Small intestine (tissue), 16 donors: ENCODE measurements at places on chromosomes 7 and 10.
A peak's percentile ranks its signal among the peaks of the same experiment; 100 is the strongest.

GRCh38 chr7:25565949-25566348 is 337.7 kb upstream of the NPVF start:
- peak; percentile 65 for DNase-seq

GRCh38 chr10:13338390-13339110 is 9.5 kb downstream of the SEPHS1 start:
- DNase-seq = no peak

GRCh38 chr7:1229202-1229947 is 3.3 kb upstream of the UNCX start:
- DNase-seq = no peak

GRCh38 chr7:29138588-29138987 is 7.7 kb downstream of the CPVL start:
- DNase-seq = no peak

DNA sequence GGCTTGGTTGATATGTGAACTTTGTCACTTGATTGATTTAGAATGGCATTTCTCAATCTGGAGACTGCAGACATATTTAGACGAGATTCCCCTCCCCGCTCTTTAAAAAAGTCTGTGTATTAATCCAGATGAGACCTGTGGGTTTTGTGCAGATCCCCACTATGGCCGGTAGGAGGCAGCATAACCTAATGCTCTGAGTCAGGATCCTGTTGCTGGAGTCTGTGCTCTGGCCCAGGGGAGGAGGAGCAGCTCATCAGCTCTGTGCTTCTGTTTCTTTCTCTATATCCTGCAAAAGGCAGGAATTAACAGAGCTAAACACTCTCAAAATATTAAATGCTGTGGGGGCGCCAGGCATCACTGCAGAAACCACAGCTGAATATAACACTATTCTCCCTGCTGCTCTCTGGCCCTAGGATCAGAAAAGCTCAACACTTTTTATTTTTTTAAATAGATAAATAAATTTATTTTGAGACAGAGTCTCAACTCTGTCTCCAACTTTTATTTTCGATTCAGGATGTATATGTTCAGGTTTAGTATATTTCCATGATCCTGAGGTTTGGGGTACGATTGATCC is 23.9 kb upstream of the SEPHS1 start:
- DNase-seq = peak; percentile 89

DNA sequence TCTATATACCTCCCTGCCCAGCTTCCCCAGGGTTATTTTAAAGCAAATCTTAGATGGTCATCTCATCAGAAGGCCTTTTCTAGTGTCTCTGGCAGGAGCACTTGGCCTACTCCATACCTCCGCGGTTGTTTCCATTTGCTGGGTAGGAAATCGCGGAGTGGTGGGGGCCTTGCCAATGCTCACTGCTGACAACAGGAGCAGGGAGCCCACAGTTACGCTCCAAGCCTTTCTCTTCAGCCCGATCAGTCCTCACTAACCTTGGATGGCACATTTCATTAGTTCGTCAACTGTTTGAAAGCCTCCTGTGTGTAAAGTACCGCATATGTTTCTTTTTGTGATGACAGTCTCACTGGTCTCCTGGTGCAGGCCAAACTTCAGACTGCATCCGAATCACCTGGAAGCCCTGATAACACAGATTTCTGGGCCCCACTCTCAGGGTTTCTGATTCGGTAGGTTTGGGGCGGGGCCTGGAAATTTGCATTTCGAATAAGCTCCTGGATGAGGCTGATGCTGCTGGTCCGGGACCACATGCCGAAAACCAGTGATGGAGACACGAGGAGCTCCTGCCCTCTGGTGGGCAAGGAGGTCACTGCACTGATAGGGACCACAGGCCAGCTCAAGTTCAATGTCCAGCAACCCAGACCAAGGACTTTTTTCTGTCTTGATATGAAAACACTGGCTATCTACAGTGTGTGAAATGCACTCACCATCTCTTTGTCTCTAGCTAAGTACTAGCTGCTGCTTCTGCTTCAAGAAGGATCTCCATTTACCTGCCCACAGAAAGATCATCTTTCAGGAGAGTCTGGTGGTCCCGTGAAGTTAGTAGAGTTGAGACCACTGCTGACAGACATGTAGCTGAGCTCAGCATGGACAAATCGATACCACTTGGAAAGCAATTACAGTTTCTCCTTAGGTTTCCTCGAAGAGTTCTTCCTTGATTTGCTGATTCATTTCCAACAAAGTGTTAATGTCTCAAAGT is 14.0 kb downstream of the LRGUK start:
- DNase-seq = peak; percentile 50

DNA sequence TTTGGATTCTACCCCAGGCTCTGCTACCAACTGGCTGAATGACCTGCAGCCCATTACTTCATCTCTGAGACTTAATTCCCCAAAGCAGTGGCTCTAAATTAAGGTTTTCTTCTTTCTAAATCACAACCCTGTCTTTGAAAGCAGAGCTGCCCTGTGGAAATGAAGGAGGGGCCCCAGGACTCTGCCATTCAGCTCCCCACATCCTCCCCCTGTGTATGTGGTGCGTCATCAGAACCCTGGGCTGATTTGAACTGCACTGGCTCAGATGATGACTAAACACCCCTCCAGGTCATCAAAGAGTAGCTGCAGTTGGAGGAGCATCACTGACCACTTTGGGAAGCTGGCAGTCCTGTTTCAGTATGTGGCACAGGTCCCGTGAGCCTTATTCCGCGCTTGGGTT is 46.6 kb downstream of the BPGM start:
- no peak for DNase-seq

GRCh38 chr7:134783294-134784069 is 4.0 kb downstream of the CALD1 start:
- no peak for DNase-seq

- DNase-seq = no peak
These were observed 99.6 kb upstream of the GLCCI1 start for GRCh38 chr7:7869036-7869435.

GRCh38 chr10:29482591-29483431 is 152.0 kb downstream of the SVIL start:
- DNase-seq = no peak

DNA sequence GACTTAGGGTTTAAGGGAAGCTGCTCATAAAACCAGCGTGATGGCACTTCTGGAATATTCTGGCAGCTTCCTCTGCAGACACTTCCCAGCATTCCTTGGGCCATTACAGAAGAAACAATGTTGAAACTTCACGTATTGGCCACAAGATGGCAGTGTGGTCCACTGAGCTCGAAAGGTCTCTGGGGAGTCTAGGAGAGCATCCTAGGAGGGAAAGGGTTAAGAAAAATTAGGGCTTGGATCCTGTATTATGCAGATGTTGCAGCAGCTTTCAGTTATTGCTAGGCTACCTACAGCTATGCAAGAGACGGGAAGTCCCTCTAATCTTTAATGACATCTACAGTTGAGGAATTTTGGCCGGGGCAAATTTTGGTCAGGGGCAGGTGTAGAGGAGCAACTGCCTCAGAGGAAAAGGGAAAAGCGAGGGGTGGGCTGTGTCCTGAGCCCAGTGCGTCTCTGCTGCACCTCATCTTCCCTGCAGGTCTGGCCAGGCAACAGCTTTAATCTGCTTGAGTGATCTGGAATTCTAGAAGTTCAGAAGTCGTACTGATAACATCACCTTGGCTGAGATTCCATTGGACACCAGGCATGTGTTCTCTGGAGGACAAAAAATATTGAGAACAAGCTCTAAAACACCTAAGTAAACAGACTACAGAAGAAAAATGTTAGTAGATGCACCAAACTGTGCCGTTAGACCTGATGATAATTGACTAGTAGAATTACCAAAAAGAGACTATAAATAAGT is 220.8 kb upstream of the PRSS58 start:
- peak; percentile 59 for DNase-seq

GRCh38 chr7:54069843-54070242 is 472.3 kb upstream of the VSTM2A start:
- DNase-seq = no peak

- no peak for DNase-seq
These were observed 2.5 kb downstream of the PALD1 start for GRCh38 chr10:70481105-70481504.

GRCh38 chr7:4808026-4808425 is 32.6 kb downstream of the AP5Z1 start:
- DNase-seq = no peak

DNA sequence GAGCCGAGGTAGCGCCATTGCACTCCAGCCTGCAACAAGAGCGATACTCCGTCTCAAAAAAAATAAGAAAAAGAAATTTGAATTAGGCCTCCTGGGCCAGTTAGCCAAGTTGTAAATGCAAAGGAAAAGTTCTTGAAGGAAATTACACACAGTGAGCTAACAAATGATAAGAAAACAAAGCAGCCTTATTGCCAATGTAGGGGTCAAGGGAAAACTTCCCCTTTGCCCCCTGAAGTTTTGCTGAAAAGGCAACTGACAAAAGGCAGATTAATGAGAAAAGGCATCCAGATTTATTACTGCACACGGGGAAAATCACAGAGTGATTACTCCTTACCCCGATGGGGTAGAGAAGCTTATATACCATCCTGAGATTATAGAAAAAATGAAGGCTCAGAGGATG is 70.3 kb downstream of the PAPSS2 start:
- DNase-seq = no peak

- DNase-seq = no peak
These were observed 19.7 kb upstream of the RHOBTB1 start for GRCh38 chr10:60963441-60964256.

DNA sequence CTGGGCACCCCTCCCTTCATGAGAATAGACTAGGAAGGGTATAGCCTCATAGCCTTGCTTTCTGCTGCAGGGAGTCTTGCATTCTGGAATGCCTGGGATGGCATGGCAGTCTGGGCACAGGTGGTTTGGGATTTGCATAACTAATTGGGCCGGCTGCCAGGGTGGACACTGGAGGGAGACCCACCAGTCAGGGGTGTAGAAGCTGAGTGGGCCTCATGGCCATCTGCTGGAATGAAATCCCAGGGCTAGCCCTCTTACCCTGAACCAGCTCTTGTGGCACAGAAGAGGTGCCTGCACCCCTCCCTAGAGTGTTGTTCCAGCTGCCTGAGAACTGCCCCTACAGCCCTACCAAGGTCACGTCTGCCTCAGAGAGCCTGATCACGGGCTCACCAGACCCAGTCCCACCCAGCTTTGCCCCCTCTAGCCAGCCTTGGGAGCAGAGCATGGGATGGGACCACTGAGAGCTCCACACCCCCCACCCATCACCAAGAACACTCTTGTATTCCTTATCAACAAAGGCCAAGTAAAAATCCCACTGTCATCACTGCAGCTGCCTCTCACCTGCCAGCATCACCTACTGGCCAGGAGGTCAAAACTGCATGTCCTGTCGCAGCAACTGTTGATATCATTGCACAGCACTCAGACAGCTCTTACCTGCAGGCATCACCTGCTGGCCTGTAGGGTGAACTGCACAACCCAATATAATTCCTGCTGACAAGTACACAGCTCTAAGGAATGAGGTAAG is 148.9 kb downstream of the ZEB1 start:
- DNase-seq = peak; percentile 13

GRCh38 chr7:98733036-98733435 is 116.0 kb downstream of the NPTX2 start:
- DNase-seq = no peak

GRCh38 chr10:79088176-79088575 is 19.4 kb downstream of the ZMIZ1 start:
- peak; percentile 24 for DNase-seq

GRCh38 chr7:20557116-20557515 is 58.4 kb upstream of the ABCB5 start:
- no peak for DNase-seq

GRCh38 chr7:46133072-46133471 is 212.0 kb upstream of the IGFBP3 start:
- no peak for DNase-seq

- peak; percentile 31 for DNase-seq
These were observed 134.1 kb upstream of the GDF10 start for GRCh38 chr10:47165711-47166404.

DNA sequence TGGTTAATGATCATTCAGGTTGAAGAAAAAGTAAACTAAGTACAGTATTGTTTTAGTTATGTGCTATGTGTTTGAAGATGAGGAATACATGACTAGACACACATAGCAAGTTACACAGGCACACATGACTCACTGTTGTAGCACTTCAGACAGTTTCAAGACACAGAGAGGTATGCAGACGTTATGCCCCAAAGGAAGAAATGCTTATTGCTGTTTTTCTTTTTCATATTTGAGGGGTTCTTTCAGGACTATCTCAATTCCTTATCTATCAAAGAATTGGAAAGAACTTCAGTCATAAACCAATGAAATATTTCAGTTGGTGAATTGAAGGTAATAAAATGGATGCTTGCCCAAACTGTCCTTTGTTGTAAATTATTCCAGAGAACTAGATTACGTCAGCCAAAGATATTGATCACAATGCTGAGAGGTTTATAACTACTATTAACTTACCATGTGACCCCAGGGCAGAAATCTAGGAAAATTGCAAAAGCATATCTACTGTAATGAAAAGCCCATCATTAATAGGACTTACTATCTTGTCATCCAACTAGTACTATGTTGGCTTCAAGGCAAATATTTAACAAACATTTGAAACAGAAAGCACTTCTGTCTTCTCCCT is 61.2 kb upstream of the CAPZA2 start:
- DNase-seq = peak; percentile 60
